ENCODE measurements at places on chromosomes 1 and 21.
A peak's percentile ranks its signal among the peaks of the same experiment; 100 is the strongest.

DNA sequence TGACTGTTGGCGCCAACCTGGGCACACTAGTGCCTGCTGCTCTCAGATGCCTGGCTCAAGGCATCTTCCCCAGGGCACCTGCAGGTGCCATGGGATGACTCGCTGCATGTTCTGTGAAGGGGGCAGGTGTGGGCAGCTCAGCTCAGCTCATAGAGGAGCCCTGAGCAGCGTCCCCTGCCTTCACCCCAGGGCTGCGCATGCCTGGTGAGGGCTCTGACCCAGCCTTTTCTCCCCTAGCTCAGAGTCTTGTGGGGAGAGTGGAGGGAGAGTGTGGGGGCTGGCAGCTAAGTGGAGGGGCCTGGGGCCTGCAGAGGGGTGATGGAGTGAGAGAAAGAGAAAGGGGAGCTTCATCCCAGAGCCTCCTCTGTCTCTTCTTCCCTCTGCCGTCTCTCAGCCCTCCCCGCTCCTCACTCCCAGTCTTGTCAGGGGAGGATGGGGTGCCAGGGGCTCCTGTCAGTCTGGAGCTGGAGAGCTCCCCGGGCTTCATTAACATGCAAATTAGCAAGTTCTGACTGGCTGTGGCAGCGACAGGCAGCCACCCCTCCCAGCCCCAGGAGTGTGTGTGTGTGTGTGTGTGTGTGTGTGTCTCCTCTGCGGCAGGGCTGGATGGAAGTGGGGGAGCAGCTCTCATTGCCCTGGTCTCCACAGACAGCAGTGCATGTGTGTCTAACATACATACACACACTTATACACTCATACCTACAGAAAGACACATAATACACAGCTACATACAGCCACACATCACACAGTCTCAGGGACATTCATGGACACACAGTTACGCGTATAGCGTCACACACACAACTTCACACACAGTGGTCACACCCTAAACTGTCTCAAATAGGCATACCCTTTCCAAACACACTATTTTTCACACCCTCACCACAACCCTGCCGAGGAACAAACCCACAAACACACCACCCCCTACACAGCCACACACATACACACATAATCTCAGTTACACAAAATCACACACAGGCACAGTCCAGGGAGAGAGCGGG lies 34.0 kb downstream of the FOXO6 start:
- no peak for DNase-seq

DNA sequence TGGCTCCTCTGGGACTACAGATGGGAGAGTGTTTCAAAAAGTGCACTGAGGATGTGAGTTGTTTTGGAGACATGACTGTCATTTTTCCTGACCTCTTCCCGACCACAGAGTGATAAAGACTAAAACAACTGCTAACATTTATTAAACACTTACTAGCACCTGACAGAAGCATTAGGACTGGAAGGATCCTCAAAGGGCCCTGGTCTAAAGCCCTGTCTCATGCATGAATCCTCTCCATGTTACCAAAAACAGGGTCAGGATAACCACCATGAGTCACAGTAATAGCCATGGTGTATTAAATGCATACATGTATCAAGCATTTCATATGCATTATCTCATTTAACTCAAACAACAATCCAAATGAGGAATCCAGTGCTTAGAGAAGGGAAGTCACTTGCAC lies 11.5 kb downstream of the CYB5RL start:
- no peak for DNase-seq

GRCh38 chr1:212190169-212190568 lies 95.0 kb upstream of the PPP2R5A start:
- DNase-seq = no peak

GRCh38 chr1:248681651-248682050 lies 20.9 kb downstream of the OR14I1 start:
- no peak for DNase-seq

DNA sequence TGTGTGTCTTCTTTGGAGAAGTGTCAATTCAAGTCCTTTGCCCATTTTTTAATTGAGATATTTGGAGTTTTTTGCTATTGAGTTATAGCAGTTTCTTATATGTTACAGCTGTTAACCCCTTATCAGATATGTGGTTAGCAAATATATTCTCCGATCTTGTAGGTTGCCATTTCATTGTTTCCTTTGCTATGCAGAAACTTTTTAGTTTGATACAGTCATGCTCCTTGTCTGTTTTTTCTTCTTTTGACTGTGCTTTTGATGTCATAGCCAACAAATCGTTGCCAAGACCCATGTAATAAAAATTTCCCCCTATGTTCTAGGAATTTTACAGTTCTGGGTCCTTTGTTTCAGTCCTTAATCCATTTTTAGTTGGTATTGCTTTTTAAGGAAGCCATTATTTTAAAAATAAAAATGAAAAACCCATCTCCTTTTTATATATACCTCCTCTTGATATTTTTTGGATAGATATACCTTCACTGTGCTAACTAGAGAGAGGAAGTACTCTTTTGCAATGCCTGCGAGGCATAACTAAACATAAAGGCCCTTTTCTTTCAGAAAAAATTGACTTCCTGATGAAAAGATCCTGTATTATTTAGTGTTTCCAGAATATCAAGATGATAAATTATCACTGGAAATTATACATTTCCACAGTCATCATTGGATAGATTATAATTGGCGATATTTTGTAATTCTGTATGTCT lies 127.8 kb downstream of the HS2ST1 start:
- no peak for DNase-seq

- no peak for DNase-seq
Measured at GRCh38 chr1:151993734-151994496, at the start of gene S100A10. Gene S100A10 (minus strand): TSS chr1:151993859. CDS start chr1:151986230, 7,629 bp downstream.

DNA sequence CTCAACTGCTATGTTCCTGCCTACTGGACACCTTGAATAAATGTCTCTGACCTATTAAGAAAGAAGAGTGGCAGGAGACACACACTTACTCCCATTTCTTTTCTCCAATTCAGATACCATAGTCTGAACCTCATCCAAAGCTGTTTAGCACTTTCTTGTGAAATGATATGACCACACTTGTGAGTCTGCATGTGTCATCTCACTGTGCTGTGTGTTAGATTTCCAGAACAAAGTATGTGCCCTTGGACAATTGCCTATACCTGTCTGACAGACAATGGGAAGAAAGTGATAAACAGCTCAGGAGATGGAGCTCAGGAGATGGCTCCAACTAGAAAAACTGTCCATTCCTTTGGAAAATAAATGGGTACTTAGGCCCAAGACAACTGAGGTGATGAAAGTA lies 48.4 kb downstream of the USP48 start:
- no peak for DNase-seq

GRCh38 chr1:10378081-10378841 lies 20.6 kb upstream of the PGD start:
- no peak for DNase-seq

GRCh38 chr1:12610941-12611340 lies 7.1 kb downstream of the DHRS3 start:
- no peak for DNase-seq

DNA sequence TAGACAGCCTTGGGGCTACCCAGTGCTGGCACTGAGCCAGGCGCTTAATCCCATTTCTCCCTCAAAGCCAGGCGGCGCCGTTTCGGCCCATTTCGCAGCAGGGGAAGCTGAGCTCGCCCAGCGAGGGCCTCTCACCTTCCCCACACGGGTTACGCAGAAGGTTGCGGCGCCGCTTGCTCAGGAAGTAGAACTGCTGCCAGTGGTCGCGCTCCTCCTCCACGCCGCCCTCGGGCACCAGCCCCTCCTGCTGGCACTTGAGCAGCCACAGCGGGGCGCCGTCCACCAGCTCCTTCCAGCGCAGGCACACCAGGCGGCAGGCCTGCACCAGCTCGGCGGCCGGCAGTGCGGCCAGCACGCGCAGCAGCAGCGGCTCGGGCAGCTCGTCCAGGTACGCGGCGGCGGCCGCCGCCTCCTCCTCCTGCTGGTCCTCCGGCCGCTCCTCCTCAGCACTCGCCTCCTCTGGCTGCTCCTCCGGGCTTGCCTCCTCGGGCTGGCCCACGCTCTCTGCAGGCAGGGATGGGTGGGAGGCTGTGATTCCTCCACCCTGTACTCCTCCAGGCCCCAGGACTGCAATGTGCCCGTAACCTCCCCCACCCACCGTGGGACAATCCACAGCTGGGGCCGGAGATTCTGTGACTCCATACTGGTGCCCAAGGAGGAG lies 3.8 kb downstream of the FBXO2 start:
- DNase-seq = no peak

- no peak for DNase-seq
Measured at GRCh38 chr1:87252406-87252805, 76.3 kb upstream of the LMO4 start.

GRCh38 chr1:40122855-40123254 lies 25.8 kb upstream of the PPT1 start:
- no peak for DNase-seq

DNA sequence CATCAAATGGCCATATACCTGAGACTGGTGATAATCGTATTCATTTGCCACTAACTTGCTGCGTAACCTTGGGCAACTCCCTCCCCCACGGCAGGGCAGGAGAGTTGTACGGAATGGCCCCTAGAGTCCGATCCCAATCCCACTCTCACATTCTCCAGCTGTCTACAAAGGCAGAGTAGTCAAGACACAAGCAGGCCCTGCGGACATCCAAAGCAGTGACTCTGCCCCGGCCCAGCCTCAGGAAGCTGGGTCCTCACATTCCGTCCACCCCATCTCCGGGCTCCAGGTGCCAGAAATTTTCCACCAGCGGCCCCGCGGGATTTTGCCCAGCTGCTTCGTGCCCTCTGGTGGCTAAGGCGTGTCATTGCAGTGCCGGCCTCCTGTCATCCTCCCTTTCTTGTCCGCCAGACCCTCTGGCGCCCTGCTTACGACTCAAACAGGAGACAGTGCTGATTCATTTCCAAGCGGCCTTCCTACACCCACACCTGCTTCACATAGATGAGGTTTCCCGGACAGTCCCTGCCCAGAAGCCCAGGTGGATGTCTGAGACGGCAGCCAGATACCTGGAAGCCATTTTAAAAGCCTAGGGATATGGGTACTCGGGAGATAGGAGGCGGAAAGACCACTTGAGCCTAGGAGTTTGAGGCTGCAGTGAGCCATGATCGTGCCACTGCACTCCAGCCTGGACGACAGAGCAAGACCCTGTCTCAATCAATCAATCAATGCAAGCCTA lies 2.9 kb upstream of the S100A2 start:
- DNase-seq = peak; percentile 85

GRCh38 chr1:160726114-160726497 lies 12.9 kb upstream of the SLAMF7 start:
- no peak for DNase-seq

GRCh38 chr1:112431038-112431437 lies 35.0 kb downstream of the CTTNBP2NL start:
- no peak for DNase-seq

DNA sequence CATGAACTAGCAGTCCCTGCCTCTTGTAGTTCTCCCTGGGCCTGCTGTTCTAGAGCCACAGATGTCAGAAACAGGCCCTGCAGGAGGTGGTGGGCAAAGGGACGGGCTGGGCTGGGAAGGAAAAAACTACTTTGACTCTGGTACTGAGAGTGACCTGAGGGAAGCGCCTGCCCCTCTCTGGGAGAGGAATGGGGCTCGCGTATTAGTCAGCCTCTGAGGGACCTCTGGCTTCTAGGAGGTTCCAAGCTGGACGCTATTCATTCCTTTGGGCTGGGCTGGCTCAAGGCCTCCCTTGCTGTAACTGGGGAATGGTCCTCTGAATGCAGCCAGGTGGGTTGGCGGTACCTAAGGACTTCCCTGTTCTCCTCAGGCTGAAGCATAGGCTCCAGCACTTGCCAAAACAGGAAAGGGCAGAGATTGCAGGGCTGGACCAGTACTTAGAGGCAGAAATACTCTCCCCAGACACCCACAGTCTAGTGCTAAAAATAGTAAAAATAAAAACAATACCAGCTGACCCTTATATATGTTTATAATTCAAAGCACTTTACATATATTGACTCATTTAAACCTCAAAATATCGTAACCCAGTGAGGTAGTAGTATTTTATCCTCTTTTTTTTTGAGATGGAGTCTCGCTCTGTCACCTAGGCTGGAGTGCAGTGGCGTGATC lies 7.1 kb downstream of the POMGNT1 start:
- DNase-seq = no peak

- DNase-seq = no peak
Measured at GRCh38 chr1:185646202-185646683, 87.9 kb upstream of the HMCN1 start.

DNA sequence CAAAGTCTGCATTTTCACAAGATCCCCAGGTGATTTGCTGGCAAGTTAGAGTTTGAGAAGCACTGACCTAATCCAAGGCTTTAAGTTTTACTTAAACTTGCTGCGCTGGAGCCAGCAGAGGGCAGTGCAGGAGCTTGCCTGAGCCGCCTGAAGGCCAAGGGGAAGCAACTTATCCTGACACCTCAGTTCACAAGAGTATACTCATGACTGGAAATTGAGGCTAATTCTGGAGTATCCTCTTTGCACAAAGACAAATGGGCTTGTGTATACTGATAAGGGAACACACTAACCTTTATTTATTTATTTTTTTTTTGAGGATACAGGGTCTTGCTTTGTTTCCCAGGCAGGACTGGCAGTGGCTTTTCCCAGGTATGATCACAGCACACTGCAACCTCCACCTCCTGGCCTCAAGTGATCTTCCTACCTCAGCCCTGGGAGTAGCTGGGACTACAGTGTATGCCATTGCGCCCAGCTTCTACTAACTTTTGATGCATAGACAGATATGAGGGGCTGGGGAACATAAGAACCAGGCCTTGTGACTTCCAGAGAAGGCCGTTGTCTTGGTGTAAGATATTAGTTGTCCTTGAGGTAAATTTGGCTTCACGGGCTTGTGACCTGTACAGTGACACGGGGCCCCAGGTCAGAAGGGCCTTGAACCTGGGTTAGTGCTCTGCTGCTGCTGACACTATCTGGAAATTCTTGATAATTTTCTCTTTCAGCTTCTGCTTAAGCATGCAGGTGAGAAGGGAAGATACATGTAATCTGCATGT lies 29.0 kb upstream of the SLAMF1 start:
- DNase-seq = no peak

GRCh38 chr21:41678016-41678923 lies 88.6 kb downstream of the RIPK4 start:
- DNase-seq = no peak

DNA sequence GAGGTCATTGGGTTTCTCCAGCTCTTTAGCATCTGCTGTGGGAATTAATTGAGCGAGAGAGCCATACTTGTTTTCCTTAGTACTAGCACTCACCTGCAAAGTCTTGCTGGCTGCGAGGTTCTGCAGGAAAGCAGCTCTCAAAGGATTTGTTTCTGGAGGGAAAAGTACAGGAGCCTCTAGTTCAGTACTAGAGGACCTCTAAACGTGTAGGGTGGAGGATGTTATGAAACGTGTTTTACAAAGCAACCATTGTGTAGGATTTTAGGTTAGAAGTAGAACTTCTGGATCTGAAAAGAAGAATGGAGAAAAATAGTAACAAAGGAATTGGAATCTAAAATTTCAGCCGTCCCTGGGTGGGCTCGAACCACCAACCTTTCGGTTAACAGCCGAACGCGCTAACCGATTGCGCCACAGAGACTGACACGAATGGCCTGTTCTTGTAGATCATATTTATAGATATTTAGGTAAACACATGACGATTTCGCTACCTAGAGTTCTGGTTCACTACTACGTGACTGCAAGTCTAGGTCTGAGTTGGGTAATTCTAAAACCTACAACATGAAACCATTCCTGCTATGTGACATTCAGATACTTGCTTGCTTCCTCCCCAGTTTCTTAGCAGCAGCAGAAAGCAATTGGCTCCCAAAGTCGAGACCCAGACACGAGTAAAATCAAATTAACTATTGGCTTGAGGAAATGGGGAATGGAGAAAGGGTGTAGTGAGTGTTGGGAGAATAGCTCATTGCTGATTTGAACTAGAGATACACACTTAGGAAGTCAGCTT lies 60.2 kb upstream of the CFAP126 start:
- no peak for DNase-seq

All from omental fat pad (tissue), 4 donors.